ENCODE measurements at places on chromosomes 7 and 10.

- DNase-seq = no peak
Measured at GRCh38 chr10:5524641-5525560, at the start of gene CALML3. CALML3 (plus strand) TSS chr10:5524961; CDS start chr10:5525086, 125 bp downstream.

GRCh38 chr7:30755384-30756154 is 3.6 kb downstream of the INMT start:
- no peak for DNase-seq

GRCh38 chr10:72509941-72510340 is 115.9 kb downstream of the MICU1 start:
- DNase-seq = peak; percentile 59

DNA sequence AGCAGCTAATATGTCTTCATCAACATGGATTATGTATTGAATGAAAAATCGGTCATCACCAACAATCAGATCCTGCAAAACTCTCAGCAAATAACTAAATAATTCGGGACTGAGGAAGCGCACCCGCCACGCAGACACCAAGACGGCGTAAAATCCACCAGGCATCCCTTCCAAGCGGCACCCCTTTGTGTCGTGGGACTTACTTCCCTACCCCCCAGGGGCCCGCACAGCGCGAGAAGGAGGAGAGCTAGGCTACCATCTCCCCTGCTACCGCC is 721 bp downstream of the ARL3 start:
- DNase-seq = peak; percentile 75

DNA sequence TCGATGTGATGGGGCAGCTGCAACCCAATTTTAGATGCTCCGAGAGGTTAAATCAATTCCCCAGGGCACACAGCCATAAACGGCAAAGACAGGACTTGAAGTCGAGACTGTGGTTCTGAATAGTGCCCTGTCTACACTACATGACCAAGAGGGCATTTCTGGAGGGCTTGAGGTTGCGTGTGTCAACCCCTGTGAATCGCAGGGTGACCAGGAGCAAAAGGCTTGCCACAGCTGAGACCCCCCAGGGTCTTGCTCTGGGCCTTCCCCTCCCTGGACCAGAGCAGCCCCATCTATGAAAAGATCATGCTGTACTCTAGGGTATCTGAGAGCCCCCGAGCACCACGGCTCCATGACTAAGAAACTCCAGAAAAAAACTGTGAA is 26.8 kb upstream of the RASGEF1A start:
- no peak for DNase-seq

DNA sequence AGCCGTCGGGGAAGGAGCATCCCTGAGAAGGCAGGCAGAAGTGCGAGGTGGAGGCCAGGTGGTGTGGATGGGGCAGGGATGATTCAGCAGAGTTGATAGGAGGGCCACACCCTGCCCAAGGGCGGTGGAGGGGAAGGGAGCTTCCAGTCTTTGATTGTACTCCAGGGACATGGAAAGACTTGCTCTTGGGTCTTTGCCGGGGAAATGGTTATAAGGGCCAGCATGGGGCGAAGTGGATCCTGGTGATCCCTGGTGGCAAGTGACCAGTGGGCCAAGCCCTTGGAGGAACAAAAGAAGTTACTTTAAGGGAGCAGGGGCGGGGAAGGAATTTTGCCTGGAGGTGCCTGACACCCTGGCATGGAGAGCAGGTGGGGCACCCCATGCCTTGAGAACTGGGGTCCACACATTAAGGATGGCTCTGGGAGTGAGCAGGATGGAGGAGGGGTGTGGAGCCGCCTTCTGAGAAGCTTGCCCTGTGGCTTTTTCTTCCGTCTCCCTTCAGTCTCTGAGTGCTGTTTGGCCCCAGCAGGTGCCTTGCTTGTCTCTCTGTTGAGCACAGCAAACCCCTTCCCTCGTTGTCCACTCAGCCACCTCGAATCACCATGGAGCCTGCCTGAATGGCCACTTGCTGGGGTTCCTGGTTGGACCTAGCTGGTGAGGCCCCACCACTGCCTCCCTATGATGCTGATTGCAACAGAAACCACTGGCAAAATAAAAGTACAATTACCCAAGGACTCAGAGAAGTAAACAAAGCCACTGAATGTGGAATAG is 83.9 kb downstream of the RAMP3 start:
- no peak for DNase-seq

GRCh38 chr10:34748357-34748756 is 66.7 kb downstream of the PARD3 start:
- DNase-seq = no peak

GRCh38 chr7:66743920-66744319 is 3.4 kb downstream of the RABGEF1 start:
- DNase-seq = no peak

DNA sequence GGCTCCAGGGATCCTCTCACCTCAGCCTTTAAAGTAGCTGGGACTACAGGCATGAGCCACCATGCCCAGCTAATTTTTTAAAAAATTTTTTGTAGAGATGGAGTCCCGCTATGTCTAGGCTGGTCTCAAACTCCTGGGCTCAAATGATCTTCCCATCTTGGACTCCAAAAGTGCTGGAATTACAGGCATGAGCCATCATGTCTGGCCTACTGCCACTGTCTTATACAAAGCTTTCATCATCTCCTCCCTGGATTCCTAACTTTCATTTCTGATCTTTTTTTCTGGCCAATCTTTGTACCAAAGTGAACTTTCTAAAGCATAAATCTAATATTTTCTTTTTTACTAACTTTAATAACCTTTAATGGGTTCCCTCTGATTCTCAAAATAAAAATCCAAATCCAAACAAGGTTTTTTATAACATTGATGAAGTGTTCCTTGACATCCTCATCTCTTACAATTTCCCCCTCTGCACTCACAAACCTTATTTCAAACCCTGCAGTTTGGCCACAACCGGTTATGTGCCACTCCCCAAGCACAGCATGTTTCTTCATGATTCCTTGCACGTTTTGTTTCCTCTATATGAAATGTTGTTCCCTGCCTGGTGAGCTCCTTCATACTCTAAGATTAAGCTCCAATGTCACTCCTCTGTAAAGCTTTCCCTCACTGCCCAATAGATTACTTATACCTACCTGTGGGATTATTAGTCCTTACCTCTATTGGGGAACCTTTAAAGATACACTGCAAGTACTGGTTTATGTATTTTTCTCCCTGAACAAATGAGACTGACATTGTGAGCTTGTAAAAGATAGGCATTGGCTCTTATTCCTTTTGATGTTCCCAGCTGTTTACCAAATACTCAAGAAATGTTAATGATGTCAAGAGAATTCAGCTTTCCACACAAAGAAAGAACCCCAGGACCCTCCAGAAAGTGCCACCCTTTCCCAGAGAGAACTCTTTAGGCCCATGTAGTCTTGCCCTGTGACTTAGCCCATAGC is 101.7 kb downstream of the HOXA1 start:
- no peak for DNase-seq

DNA sequence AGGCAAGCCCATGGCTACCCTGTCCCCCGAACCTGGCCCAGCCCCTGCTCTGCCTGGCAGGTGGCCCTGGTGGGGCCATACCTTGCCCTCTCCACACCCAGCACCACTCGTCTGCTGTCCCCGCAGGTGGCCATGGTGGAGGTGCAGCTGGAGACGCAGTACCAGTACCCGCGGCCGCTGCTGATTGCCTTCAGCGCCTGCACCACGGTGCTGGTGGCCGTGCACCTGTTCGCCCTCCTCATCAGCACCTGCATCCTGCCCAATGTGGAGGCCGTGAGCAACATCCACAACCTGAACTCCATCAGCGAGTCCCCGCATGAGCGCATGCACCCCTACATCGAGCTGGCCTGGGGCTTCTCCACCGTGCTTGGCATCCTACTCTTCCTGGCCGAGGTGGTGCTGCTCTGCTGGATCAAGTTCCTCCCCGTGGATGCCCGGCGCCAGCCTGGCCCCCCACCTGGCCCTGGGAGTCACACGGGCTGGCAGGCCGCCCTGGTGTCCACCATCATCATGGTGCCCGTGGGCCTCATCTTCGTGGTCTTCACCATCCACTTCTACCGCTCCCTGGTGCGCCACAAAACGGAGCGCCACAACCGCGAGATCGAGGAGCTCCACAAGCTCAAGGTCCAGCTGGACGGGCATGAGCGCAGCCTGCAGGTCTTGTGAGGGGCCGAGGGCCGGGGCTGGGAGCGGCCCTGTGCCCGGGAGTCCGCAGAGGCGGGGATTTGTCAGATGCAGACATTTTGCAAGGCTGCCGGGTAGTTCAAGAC is 13.2 kb downstream of the ORAI2 start:
- no peak for DNase-seq
